ENCODE measurements at places on chromosomes 1 and 21. TPM values are rescaled to one million over a fixed set of nuclear protein-coding genes. Genes with fewer than 3 reads are reported as not detected.

Gene OR2L2
- polyA plus RNA-seq = 0.05 TPM

Gene AMY1B
- not detected for polyA plus RNA-seq

Gene F5
- 2.1 TPM for polyA plus RNA-seq

Gene LCE3E
- polyA plus RNA-seq = not detected

Gene CELA2B
- 0.41 TPM for polyA plus RNA-seq

Gene KAZN
- 42.4 TPM for polyA plus RNA-seq

Gene ECM1
- 12.4 TPM for polyA plus RNA-seq

Gene SLC30A10
- polyA plus RNA-seq = 0.08 TPM

Gene SPRR1B
- not detected for polyA plus RNA-seq

Gene NUF2
- 31.0 TPM for polyA plus RNA-seq

GRCh38 chr1:162943622-162944021, 82.6 kb upstream of the CCDC190 start:
- no peak for DNase-seq

- no peak for DNase-seq
Measured at GRCh38 chr1:170511038-170511437, 20.9 kb upstream of the GORAB start.

- no peak for DNase-seq
Measured at GRCh38 chr1:15770313-15770962, 11.8 kb downstream of the FBLIM1 start.

DNA sequence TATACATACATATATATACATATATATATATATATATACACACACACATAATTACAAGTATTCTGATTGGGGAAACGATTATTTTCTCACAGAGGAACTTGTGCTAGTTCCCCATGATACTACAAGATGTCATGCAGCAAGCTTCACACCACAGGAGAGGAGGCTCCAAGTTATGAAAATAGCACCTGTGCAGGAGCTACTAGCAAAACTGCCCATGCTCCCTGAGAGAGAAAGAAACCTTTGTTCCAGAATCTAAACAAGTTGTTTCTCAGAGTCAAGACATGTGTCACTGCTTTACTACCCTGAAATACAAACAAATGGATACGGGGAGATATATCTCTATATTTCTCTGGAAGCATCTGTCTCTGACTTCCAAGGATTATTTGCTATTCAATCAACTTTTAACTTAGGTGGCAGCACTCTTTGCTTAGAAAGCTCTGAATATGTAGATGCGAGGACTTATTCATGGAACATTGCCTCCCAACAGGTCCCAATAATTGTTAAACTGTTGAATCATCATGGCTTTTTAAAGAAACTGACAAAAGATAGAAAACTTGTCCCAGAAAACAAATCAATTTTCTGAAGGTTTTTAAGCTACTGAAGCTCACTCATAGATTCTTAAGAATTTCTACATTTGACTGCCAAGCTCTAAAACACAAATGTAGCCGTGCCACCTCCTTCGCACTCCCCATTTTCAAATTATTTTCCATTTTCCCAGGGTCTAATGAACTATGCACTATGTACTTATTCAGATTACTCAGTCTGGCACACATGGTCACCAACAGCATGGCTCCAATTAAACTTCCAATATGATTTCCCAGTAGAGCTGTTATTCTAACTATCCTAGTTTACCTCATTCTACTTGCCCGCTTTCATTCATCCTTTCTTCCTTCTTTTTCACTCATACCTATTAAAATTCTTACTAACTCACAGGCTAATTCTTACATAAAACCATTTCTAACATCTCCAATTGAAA, 929.1 kb downstream of the LTN1 start:
- no peak for DNase-seq

DNA sequence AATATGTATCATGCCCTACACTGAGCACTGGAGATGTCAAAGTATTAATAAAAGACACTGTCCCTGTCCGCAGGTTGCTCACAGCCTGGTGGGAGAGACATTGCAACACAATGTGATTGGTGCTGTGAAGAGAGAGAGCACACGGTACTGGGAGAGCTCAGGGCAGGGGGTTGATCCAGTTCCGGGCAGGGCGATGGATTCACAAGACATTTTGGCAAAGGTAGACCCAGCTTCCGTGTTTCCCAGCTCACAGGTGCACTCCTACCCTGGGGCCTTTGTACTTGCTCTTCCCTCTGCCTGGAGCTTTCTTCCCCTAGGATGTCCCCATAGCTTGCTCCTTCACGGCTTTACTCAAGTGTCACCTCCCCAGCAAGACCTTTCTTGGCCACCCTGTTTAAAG, 1.4 kb downstream of the PLA2G5 start:
- no peak for DNase-seq

GRCh38 chr1:112904831-112905261, 51.1 kb downstream of the SLC16A1 start:
- DNase-seq = no peak

DNA sequence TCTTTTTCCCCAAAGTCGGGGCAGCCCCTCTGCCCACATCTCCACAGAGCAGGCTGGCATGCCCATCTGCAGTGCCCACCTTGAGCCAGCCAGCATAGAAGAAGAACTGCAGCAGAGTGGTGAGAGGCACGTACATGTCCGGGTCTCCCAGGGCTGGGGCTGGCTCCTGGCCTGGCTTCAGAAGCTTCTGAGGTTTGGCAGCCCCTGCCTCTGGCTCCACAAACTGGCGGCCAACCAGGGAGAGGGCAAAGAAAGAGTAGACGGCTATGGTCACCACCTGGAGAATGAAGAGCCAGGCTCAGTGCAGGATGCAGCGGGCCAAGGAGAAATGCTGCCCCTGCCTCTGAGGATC, 3.0 kb downstream of the BEST4 start:
- no peak for DNase-seq

DNA sequence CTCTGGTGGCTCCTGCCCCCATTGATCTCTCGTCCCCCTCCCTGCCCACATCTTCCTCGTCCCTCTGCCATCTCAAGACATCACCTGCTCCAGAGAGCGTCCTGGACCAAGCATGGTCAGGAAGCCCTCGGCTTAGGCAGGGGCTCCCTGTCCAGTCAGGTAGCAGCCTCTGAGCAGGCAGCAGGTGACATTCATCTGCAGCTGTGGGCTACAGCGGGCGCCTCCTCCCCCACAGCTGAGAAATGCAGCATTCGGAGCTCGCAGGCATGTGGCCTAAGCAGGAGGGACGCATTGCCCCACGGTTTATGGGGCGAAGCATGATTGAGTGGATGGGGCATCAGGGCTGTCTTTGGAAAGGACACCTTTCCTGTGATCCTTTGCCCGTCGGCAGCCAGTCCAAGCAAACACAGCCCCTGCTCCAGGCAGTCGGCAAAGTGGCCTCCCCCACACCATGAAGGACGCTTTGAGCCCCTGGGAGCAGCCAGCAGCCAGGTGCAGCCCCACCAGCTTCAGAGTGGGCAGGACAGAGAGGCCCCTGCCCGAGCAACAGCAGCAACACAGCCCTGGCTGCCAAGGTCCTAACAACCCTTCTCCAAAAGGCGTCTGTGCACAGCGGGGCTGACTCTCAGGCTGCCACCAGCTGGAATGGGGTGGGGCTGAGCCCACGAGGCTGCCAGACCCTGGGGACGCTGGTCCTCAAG, 234.1 kb upstream of the VAMP3 start:
- no peak for DNase-seq

- DNase-seq = no peak
Measured at GRCh38 chr1:33152685-33153432, 29.0 kb downstream of the TRIM62 start.

- no peak for DNase-seq
Measured at GRCh38 chr1:211583011-211583992, 4.3 kb upstream of the SLC30A1 start.

DNA sequence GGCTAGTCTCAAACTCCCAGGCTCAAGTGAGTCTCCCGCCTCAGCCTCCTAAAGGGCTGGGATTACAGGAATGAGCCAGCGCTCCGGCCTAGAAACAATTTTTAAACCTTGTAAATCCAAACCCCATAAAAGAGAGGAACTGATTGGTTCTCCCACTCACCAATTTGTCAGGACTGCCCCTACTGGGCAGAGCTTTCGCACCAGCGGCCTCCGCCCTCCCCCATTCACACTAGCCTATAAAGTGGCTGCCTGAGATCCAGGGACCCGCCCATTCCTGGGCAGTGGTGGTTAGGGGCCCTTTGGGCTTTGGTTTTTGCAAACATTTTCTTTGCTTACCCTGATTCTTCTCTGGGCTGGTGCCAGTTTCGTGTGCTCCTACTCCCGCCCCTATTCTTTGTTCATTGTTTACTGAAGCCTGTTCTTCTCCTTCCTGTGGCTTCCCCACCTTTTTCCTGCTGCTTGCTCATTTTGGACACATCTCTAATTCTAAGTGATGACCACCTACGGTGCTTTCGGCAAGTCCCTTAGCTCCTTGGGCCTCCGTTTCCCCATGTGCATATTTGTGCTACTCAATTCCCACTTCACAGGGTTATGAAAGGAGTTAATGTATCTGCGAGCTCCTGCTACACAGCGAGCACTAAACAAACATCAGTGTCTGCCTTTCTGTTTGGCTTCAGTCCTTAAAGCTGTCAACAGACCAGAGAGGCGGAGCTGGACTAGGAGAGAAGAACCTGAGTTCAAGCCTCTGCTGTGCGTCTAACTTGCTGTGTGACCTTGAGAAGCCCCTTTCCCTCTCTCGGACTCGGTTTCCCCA, 39.8 kb upstream of the CLIC4 start:
- DNase-seq = no peak

- no peak for DNase-seq
Measured at GRCh38 chr1:206760590-206760989, 10.0 kb upstream of the IL19 start.

DNA sequence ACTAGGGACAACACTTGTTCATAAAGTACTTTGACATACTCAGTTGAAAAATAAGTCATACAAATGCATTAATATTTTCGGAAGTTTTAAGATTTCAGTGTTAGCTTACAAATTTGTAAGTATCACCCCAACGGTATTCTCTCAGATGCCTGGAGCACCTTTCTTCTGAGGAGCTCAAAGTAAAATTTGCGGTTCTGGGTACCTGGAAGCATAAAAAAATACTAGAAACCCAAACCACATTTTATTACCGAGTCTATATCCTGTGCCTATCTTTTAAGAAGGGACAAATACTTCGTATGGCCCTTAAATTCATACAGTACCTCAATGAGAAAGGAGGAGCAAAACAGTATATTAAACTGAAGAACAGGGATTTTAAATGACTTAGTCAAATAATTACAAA, 10.2 kb downstream of the SRSF4 start:
- DNase-seq = no peak

DNA sequence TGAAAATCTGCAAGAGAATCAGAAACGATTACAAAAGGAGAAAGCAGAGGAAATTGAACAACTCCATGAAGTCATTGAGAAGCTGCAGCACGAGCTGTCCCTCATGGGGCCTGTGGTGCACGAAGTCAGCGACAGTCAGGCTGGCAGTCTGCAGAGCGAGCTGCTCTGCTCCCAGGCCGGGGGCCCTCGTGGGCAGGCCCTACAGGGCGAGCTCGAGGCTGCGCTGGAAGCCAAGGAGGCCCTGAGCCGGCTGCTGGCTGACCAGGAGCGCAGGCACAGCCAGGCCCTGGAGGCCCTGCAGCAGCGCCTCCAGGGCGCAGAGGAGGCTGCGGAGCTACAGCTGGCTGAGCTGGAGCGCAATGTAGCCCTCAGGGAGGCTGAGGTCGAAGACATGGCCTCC, 47.5 kb upstream of the DIP2A start:
- no peak for DNase-seq

DNA sequence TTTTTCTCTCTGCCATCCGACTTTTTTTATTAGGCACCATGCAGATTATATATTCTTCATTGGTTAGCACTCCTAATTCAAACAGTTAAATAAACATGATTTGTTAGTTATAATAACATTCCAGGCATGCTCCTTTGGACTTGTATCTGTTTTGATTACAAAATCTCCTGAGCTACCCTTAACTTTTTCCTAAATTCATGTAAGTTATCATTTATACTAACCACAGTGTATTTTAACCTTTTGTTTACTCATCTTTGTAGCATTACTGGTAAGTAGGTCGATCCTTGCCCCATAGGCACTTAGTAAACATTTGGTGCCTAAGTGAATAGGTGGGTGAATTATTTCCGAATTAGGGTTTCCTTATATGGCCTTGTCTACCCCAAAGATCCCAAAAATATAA, 43.8 kb downstream of the MIER1 start:
- DNase-seq = no peak

DNA sequence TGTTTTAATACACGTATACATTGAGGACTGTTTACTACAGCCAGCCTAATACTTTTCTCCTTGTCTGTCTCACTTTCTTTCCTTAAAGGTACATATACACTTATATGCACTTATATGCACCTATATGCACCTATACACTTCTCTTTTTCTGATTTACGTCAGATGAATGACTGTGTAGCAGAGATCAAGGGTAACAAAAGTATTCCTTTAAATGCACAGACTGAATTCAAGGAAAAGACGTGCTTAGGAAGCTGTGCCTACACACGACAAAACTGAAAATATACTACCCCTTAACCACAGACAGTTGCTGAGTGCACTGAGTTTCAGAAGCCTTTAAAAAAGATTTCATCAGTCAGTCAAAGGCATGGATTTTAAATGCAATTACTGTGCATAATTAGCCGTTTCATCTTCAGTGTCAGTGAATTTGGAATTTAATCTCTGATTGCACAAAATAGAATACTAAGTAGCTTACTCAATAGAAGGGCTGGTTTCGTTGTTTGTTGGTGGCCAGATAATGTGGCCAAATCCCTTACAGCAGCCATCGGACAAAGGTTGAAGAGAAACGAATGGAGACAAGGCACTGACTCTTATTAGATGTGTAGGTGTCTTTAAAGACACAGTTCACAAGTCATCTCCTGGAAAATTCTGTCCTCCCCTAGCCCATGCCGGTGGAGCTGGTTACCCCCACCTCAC, 38.3 kb upstream of the TARBP1 start:
- no peak for DNase-seq

DNA sequence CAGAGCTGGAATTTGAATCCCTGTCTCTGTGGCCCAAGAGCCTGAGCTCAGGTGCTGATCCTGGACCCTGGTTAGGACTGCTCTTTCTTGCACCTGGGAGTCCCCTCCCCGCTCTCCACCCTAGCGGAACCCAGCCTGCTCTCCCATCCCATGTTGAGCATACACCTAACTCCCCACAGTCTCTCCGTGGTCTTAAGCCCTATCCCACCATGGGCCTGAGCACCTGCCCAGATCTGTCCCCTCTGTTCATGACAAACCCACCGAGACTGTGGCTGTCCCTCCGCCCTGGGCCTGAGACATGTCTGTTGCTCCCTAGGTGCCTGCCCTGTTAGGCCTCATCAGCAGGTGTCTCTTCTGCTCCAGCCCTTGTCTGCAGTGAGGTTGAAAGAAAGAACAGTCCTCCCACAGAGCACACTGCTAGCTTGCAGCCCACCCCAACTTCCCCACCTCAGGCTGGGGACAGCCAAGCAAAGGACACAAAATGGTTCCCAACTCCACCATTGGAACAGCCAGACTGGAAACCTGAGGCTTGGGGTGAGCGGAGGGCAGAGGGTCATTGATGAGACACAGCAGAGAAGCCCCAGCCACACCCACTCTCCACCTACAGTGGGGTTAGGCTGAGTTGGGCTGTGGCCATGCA, 118.5 kb downstream of the MATN1 start:
- no peak for DNase-seq

- DNase-seq = no peak
Measured at GRCh38 chr1:223430236-223430635, 37.0 kb downstream of the CCDC185 start.

GRCh38 chr1:116185161-116185701, 74.0 kb downstream of the MAB21L3 start:
- no peak for DNase-seq

Data from left renal cortex interstitium (tissue), 4 donors.